Hindlimb muscle (tissue), 1 donor: ENCODE measurements at places on chromosomes 2 and 18. TPM values are rescaled to one million over a fixed set of nuclear protein-coding genes. Genes with fewer than 3 reads are reported as not detected.

UGT1A4 gene
- polyA plus RNA-seq: not detected

TTR gene
- not detected for polyA plus RNA-seq

MTX2 gene
- 53.3 TPM for polyA plus RNA-seq

NYAP2 gene
- 0.59 TPM for polyA plus RNA-seq

REG3G gene
- polyA plus RNA-seq: not detected

ADRA2B gene
- polyA plus RNA-seq: 2.7 TPM

ESPNL gene
- polyA plus RNA-seq: 1.2 TPM

CRYGD gene
- polyA plus RNA-seq: not detected

IL36A gene
- not detected for polyA plus RNA-seq

CLEC4F gene
- 0.36 TPM for polyA plus RNA-seq

FOXI3 gene
- 0.09 TPM for polyA plus RNA-seq

DNA sequence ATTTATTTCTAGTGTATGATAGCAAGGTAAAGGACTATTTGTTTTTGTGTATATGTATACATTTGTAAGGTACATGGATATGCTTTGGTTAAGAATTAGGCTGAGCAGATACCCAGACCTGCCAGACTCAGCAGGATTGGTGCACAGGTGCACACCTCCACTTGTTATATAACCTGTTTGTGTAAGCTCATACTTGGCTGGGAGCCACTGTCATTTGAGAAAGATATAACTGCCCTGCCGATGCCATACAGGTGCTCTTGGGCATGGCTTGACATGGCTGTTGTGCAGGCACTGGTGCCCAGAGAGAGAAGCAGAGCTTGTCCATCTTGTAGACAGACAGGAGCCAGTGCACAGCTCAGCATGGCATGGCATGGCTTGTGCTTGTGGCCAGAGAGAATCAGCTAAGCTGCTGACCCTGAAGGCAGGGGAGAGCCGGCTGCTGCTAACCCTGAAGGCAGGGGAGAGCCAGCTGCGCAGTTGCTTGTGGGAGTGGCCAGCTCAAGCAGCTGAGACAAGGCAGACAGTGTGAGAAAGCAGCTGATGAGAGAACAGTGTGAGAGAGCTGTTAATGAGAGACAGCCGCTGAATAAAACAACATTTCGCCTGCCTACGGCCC lies 136.5 kb downstream of the RNF144A start:
- no peak for DNase-seq

- peak; percentile 84 for DNase-seq
Measured at GRCh38 chr2:64646007-64646880, 7.5 kb downstream of the SERTAD2 start.

- no peak for DNase-seq
Measured at GRCh38 chr2:231334179-231334930, 61.2 kb upstream of the B3GNT7 start.

DNA sequence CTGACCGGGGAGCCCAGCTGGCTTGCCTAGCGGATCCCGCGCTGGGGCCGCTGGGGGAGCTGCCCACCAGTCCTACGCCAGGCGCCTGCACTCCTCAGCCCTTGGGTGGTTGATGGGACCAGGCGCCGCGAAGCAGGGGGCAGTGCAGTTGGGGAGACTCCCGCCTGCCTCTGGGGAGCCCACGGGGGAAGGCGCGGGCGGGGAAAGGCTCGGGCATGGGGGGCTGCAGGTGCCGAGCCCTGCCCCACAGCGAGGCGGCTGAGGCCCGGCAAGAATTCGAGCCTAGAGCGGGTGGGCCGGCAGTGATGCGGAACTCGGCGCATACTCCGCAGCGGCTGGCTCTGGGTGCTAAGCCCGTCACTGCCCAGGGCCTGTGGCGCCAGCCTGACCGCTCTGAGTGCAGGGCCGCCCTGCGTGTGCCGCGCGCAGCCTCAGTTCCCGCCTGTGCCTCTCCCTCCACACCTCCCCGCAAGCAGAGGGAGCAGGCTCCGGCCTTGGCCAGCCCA lies 249.1 kb upstream of the TEKT4 start:
- no peak for DNase-seq

GRCh38 chr18:29749704-29750103 lies 1292.8 kb downstream of the DSC3 start:
- DNase-seq: no peak

- DNase-seq: peak; percentile 90
Measured at GRCh38 chr2:64606479-64607363, 47.0 kb downstream of the SERTAD2 start.

DNA sequence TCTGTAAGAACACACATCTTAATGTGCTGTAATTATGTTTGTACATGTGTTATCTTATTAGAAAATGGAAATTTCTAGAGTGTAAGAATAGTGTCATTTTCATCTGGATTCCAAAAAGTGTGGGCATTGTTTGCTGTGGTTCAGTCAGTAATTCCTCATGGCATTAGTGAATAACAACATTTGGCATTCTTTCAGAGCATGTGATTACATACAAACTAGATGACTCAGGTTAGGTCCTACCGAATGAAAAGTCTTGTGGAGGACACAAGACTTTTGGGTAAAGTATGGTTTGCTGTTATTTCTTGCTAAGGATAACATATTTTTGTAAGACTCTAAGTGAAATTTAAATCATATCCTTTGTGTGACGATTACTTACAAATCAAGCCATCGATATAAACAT lies 593.1 kb upstream of the NRXN1 start:
- DNase-seq: no peak

- no peak for DNase-seq
Measured at GRCh38 chr2:33131111-33131510, 184.4 kb downstream of the LTBP1 start.

- no peak for DNase-seq
Measured at GRCh38 chr2:237345891-237346640, 67.9 kb downstream of the COL6A3 start.

- no peak for DNase-seq
Measured at GRCh38 chr18:7482342-7482741, 84.8 kb upstream of the PTPRM start.

DNA sequence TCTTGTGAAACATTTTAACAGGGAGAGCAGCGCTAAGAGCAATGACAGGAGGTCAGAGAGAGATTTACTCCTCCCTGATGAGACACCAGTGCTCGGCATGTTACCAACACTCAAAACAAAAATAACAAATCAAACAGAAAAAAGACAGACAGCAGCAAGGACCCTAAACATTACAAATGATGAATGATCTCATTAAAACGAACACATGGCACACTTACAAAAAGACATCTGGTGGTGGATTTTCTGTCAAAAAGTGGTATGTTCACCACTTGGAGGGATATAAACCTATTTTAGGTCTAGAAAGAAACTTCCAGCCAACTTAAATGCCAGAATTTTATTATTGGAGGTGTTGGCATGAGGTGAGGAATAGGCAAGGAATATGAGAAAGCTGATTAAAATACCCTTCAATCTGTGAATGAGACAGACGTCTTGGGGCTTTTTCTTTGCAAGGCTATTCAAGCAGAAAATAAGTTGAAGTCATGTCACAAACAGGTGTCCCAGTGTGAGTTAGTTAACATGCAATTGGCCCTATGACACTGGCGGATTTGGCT lies 112.8 kb downstream of the PRELID3A start:
- DNase-seq: no peak

GRCh38 chr18:31731628-31732027 lies 29.1 kb downstream of the SLC25A52 start:
- DNase-seq: no peak

DNA sequence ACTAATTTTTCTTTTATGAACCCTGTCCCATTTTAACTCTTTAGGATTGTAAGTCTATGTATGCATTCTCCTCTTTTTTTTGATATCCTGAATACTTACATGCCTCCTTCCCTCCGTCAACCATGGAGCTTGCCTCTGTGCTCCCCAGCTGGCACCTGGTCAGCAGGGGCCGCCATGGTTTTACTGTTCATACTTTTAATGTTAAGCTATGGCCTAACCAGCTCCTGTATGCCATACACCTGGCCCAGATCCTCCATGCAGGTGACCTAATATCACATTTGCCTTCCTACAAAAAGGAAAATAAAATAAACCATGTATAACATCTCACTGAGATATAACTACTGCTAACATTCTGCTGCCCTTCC lies 283.1 kb upstream of the TRIB2 start:
- no peak for DNase-seq

- DNase-seq: no peak
Measured at GRCh38 chr2:152720794-152721193, 2.4 kb downstream of the ARL6IP6 start.
